Stimulated activated CD4-positive, alpha-beta T cell treated with anti-CD3 and anti-CD28 coated beads, TNF-alpha, amount 100 ng/mL, for 4 hours (primary cell): ENCODE measurements at places on chromosomes 3 and 15.

GRCh38 chr3:175399156-175399840 lies 540.2 kb downstream of the NAALADL2 start:
- DNase-seq = no peak

GRCh38 chr15:77706482-77707244 lies 74.0 kb upstream of the LINGO1 start:
- no peak for DNase-seq

DNA sequence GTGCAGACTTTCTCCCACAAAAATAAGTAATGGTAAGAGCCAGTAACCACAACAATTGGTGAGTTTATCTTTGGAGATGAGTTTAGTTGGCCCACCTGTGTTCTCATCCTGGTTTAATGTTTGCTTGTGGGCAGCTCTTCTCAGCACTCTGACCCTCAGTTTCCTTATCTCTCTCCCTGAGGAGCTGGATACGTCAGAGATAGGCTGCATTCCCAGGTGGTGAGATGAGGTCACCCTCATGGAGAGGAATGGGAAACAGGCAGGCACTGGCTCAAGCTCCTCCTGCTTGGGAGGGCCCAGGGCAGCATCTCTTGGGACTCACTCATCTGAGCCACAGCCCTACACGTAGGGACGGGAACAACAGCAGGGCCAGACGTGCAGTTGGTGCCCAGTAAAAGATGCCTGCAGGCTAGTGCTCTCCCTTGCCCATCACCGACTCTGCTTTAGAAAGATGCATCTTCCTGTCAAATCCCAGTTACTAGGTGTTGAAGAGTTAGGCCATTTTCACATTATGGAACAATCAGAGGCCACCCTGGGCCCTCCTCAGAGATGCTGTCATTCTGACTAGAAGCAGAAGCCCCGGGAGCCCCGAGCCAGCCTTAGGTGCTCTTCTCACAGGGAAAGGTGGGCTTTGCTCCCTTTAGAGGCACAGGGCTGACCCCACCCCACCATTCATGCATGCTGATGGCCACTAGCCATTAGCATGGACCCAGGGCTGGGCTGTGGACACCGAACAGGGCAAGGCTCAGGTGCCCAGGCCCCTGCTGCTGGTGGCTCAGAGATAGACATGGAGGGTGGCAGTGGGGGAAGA lies 59.7 kb downstream of the GRIP2 start:
- no peak for DNase-seq

DNA sequence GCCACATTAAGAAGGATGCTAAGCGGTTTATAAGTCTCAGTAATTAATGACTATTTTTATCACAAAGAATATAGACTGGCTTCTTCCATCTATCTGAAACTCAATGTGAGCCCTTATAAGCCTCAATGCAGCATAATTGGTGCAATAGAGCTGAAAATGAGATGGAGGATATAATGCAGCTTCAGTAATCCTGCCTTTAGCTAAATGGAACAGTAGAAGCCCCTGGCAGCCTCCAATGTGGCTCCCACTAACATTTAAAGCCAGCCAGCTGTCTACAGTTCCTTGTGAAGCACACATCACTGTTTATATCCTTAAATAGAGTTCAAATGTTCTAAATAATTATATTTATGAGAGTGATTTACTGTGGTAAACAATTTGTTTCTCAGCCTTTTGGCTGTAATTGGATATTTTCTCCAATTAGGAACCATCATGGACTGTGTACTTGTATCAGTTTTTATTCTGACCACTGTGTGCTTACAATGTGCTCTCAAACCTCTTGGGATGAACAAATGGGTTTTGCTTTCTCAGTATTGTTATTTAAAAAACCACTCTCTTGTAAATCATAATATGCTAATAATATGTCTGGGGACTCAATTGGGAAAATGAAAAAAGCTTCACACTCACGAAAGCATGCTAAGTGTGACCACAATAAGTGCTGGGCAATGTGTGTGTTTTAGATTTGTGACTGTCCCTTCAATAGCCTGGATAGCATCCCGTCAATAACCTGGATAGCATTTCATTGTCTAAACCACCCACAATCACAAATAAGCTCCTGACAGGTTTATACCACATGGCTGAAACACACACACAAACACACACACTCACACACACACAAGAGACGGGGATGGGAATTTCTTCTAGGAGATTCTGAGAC lies 366.6 kb downstream of the GBE1 start:
- DNase-seq = no peak

- no peak for DNase-seq
Measured at GRCh38 chr15:101410612-101411011, 78.9 kb downstream of the PCSK6 start.

DNA sequence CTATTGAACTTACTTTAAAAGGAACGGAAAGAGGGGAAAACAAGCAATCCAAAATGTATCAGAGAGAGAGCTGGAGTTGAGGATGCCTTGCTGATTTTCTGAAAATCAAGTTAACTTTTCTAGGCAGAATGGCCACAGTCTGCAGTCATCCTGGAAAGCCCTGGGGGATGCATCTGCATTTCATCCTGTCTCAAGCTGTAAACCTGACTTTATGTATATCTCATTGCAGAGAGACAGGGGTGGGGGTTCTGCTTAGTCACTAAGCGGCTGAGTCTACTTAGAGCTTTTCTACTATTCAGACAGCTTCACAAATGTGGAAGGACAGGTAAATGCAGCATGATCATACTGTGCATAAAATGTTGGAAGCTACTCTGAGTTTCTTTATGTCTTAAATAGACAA lies 41.4 kb downstream of the MRPS25 start:
- no peak for DNase-seq

DNA sequence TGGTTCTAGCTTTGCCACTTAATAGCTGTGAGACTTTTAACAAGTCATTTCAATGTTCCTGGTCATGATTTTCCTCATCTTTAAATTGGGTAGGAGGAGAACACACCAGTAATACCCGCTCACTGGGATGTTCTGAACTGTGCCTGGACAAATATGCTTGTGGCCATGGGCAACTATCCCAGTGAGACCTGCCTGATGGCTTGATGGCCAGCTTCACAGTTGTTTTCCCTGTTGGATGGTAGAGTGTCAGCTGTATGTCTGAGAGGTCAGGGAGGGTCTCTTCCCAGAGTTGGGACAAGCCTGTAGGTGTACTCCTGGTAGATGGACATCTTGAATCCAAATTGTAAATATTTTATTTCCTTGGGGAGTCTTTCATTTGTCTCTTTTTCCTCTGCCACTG lies 92.5 kb upstream of the PFN2 start:
- no peak for DNase-seq

DNA sequence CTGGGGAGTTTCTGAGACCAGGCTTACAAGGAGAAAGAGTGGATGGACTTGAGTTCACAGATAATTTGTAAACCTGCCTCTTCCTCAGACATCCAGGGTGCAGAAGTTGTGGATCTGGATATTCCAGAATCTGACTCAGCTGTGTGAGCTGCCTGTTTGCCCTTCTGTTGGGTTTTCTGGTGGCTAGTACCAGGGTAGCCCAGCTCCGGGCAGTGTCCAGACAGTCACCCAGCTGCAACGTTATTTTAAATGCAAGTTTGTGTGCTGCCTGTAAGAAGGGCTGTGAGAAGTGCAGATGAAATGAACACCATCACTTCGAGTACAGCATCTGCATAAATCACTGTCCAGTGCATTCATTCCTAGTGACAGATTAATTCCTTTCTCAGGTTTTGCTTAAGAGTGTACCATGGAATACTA lies 1053.0 kb downstream of the TUSC7 start:
- DNase-seq = no peak

GRCh38 chr3:194910414-194910984 lies 224.8 kb downstream of the FAM43A start:
- DNase-seq = no peak

DNA sequence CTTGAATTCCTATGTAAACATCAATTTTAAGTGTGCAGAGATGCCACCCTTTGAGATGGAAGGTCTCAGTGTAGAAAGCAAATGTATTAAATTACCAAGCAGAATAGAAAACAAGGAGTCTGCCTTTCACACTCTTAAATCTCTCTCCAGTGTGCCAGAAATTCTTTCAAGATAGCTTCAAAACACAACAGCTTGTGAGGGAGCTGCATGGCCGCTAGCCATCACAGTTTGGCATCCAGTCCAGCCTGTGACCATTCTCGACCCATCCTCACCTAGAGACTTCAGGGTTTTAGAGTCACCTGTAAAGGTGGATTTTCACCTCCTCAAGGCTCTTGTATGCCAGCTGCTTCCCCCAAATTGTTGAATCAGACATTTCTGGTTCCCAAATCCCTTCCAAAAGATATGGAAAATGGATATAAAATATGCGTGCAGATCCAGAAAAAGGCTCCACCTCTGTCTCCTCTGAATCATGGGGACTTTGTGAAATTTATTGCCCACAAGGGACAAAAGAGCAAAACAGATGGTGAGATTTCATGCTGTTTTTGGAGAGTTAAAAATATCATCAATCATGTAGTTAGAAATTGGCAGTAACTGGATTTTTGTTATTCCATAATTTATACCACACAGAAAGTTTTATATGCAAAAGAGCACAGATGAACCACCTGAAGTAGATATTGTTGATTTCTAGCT lies 114.2 kb upstream of the THRB start:
- no peak for DNase-seq

DNA sequence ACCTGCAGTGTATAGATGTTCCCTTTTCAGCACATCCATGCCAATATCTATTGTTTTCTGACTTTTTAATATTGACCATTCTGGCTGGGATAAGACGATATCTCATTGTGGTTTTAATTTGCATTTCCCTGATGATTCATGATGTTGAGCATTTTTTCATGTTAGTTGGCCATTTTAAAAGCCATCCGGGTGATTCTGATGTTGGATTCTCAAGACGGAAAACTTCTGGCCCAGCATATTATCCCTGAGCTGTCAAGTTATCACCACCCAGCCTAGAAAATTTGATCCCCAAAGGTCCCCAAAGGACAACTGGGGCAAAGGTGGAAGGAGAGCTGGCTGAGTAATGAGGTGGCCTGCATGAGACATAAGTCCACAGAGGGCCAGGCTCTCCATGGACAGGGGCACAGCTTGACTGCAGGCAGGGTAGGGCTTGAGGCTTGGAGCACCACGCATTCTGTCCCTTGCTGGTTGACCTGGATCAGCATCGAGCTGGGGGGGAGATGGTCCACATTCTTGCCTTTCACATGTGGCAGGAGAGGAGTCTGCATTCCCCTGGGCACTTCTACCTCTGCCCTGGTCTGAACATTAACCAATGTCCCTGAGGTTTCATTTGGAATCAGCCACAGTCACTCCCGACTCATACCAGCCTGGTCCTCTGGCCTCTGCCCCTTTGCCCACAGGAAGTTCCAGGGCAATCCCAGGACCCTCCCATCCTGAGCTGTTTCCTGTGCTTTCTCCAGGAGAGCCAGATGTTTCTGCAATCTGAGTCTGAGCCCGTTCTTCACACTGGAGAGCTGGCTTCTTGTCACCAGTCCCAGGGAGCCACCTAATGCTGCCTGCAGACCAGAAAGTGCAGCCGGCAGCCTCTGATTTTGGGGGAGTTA lies 69.2 kb downstream of the ISG20 start:
- DNase-seq = no peak

DNA sequence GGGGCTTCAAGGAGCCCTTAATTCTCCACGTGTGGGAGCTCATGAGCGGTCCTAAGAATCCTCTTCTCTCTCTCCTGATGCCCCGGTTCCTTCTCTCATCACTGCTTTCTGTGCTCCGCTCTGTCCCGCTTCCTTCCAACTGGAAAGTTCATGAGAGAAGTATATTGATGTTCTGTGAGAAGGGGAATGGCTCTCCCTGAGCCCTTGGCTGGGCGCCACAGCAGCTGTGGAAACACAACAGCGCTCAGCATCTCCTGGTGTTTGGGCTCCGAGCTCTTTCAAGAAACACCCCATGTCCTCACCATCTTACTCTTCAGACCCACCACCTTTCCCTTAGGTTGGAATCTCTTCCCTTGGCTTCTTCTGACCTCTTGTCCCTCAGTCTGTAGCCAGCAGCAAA lies 161.7 kb downstream of the VGLL4 start:
- no peak for DNase-seq

DNA sequence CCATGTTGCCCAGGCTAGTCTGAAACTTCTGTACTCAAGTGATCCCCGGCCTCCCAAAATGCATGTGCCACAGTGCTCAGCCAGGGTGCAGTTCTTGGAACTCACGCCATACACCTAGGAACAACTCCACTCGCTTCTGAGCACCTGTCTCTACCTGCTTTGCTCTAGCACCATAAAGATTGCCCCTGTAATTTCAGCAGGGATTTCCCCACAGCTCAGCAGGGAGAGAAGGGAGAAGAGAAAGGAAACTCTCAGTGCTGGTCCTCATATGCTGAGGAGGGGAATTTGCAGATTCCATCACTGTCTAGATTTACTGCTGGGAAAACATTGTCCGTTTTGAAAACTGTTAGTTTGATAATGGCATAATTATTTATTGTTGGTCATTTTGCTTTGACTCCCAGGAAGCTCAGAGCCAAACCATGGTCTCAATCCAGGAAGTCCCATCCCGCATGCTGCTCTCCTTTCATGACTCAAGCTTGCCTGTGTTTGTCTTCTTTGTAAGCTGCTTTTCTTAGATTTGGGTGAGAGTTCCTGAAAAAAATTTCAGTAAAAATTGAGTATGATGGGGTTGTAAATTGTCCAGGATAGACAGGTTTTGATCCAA lies 24.2 kb downstream of the TRIM71 start:
- no peak for DNase-seq

DNA sequence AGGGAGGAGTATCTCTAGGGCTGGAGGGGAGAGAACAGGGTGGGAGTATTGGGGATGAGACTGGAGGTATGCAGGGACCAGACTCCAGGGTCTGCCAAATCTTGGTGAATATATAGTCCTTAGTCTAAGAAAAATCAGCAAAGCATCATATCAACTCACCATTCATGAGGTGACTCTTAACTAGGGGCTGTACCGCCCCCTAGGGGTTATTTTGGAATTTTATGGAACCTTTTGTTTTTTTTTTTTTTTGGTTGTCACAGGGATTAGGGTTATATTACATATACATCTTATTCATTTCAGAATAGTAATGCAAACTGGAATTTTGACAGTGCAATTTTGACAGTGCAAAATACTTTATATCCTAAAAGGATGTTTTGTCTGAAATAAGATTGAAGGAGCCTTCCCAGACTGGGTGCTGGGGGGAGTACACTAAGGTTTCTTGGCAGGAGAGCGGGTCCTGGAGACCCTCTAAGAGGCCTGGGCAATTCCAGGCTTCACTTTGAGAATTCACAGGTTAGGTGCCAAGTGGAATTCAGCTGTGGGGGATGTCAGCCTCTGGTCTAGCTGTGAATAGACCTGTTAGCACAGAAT lies 7.5 kb downstream of the CMTM7 start:
- no peak for DNase-seq

DNA sequence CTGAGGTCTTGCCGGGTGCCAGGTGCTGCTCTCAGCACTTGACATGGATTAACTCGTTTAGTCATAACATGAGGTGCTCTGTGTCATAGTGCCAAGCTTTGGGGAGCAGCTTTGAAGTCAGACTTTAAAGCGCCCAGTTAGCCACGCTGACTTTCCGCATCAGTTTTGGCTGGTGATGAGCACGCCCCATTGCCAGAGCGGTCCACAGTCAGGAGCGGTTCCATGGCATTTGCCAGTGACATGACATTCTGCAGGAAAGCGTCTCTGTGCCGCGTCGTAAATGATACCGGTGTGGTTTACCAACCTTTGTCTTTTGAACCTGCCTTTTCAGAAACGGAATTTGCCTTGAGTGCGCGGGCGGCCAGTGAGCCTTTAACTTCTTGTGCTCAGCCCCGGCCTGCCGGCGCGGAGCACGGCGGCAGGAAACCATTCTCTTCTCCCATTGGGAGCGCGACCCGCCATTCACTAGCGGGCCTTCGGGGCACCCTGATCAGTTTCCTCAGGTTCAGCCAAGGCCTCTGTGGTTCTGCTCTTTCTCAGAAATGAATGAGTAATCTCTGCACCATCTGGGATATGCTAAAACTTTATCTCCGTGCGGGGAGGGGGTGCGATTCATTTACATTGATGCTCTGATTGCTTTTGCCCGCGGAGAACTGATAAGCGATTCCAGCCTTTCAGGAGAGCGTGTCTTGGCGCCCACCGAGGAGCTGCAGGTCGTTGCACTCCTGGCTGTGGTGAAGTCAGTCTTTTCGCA lies 1.7 kb upstream of the SLC2A2 start:
- no peak for DNase-seq
